ENCODE measurements at places on chromosomes 11 and 22.

- peak; percentile 67 for DNase-seq
These were observed 245.8 kb downstream of the ETS1 start for GRCh38 chr11:128341280-128342248.

DNA sequence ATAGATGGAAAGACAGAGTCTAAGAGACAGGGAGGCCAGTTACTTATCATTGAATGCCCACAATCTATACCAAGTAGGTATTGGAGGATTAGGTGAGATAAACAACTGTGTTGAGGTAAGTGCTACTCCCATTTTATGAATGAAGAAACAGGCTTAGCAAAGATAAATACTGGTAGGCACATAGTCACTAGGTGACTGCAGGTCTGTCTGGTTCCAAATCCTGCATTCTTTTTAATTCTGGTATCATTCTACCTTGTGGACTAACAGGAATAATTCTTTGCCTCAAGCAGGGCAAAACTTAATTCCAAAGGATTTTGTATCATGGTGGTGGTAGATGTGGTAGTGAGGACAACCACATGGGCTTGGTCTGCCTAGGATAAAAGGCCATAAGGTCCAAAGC, 28.4 kb downstream of the RNF169 start:
- DNase-seq: no peak

GRCh38 chr11:122393209-122393860, 262.2 kb upstream of the UBASH3B start:
- DNase-seq: no peak

DNA sequence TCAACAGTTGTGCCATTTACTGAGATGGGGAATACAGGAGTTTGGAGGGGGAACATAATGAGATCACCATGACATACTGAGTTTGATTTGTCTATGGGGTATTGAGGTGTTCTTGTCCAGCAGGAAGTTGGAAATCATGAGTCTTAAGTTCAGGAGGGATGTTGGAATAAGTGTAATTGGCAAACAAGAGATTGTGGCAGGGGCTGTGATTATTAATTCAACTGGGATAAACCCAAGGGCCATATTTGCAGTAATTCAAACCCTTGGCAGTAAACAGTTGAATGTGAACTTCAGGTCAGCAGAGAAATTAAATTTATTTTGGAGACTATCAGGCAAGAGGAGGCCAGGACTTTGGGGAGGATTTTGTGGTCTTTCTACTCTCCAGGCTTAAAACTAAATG, 33.4 kb downstream of the ADM start:
- DNase-seq: no peak

DNA sequence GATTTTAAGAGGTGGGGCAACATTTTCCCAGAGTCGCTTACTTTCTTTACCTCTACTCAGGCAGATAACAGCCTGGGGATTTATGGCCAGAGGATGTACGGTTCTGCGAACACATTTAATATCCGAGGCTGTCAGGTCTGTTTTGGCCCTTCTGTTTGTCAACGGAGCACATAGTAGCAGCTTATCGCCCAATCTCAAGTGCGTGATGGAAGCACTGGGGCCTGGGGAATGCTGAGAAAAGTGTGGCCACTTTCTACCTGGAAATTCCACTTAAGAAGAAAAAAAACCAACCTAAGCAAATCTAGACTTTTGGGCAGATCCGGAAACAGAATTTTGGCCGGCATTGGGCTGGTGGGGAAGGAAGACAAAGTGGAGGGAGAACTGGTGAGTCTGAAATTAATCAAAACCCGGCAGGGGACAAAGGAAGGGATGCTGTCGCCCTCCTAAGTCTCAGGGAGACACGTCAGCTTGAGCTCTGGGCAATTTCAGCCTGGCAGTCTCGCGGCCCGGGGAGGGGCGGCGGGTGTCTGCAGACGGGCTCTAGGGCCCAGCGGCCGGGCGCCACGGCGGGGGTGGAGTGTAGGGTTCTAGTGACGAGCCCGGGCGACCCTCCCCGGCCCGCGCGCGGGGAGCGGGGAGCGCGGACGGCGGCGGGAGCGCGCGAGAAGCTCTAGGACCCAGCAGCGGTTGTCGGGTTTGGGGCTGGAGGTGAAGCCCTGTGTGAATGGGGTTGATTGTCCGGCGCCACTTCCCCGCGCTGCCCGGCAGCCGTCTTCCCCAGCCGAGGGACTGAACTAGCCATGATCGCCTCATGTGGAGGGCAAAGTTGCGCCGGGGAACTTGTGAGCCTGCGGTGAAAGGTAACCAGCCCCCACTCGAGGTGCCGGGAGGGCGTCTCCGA, at the start of gene AMOTL1:
AMOTL1 (plus strand) TSS at position 656 of the 901 bp plus-strand sequence; CDS start at position 812, 156 bp downstream.
- DNase-seq: peak; percentile 86

GRCh38 chr11:61974766-61975631, 7.6 kb upstream of the FTH1 start:
- DNase-seq: peak; percentile 86

GRCh38 chr11:114195981-114196731, 100.0 kb upstream of the NNMT start:
- DNase-seq: no peak

GRCh38 chr11:2363577-2364370, 13.3 kb upstream of the CD81 start:
- no peak for DNase-seq

GRCh38 chr11:111231836-111232235, 13.7 kb upstream of the POU2AF2 start:
- DNase-seq: no peak
